AG04450 (cell line): ENCODE measurements at places on chromosomes 7 and 10. TPM values are rescaled to one million over a fixed set of nuclear protein-coding genes. Genes with fewer than 3 reads are reported as not detected.

ZNF736 gene
- 4.9 and 5.1 TPM in 2 replicates for polyA plus RNA-seq

TMEM176B gene
- 2.4 and 3.1 TPM in 2 replicates for polyA plus RNA-seq

HECTD2 gene
- 8.5 and 13.0 TPM in 2 replicates for polyA plus RNA-seq

NRAP gene
- polyA plus RNA-seq: not detected in 2 replicates

CPVL gene
- not detected in 2 replicates for polyA plus RNA-seq

DNTT gene
- not detected in 2 replicates for polyA plus RNA-seq

UPK3B gene
- not detected in 2 replicates for polyA plus RNA-seq

CLIP2 gene
- polyA plus RNA-seq: 7.2 and 11.9 TPM in 2 replicates

PTF1A gene
- not detected in 2 replicates for polyA plus RNA-seq

CFAP58 gene
- polyA plus RNA-seq: 0.35 and 0.51 TPM in 2 replicates

GIMAP5 gene
- polyA plus RNA-seq: not detected in 2 replicates

MALSU1 gene
- 66.8 and 82.2 TPM in 2 replicates for polyA plus RNA-seq

TCAF2 gene
- polyA plus RNA-seq: 2.5 and 2.6 TPM in 2 replicates

OGDHL gene
- polyA plus RNA-seq: 0.19 and 0.20 TPM in 2 replicates

RPEL1 gene
- polyA plus RNA-seq: 0.15 and 0.20 TPM in 2 replicates

VSTM4 gene
- polyA plus RNA-seq: 3.6 and 3.9 TPM in 2 replicates

HOXA7 gene
- polyA plus RNA-seq: 5.1 and 5.3 TPM in 2 replicates

ECHDC3 gene
- 1.3 and 1.5 TPM in 2 replicates for polyA plus RNA-seq

FBXO24 gene
- 0.29 and 0.33 TPM in 2 replicates for polyA plus RNA-seq

HECW1 gene
- polyA plus RNA-seq: 2.6 and 3.2 TPM in 2 replicates

BLNK gene
- not detected in 2 replicates for polyA plus RNA-seq

METTL2B gene
- polyA plus RNA-seq: 22.1 and 25.9 TPM in 2 replicates

LRRN3 gene
- 8.3 and 12.0 TPM in 2 replicates for polyA plus RNA-seq

SHTN1 gene
- 6.7 and 9.9 TPM in 2 replicates for polyA plus RNA-seq

YAE1 gene
- polyA plus RNA-seq: 38.5 and 49.0 TPM in 2 replicates

PLCE1 gene
- polyA plus RNA-seq: 2.0 and 2.2 TPM in 2 replicates

CYP3A7 gene
- 0.17 and 0.36 TPM in 2 replicates for polyA plus RNA-seq

TBX20 gene
- polyA plus RNA-seq: not detected in 2 replicates

TMEM72 gene
- polyA plus RNA-seq: not detected in 2 replicates

KMT2C gene
- polyA plus RNA-seq: 14.5 and 16.7 TPM in 2 replicates

LRIT1 gene
- not detected in 2 replicates for polyA plus RNA-seq

WAPL gene
- 20.0 and 24.5 TPM in 2 replicates for polyA plus RNA-seq

UCN3 gene
- polyA plus RNA-seq: not detected in 2 replicates

EPDR1 gene
- polyA plus RNA-seq: 0.20 TPM in 1 of 2 replicates, not detected in the other

VGF gene
- polyA plus RNA-seq: 0.16 and 0.38 TPM in 2 replicates

FBXL13 gene
- 0.79 and 0.95 TPM in 2 replicates for polyA plus RNA-seq

IGF2BP3 gene
- polyA plus RNA-seq: 78.5 and 98.2 TPM in 2 replicates

ZNF394 gene
- 9.4 TPM in 2 replicates for polyA plus RNA-seq

NPSR1 gene
- polyA plus RNA-seq: not detected in 2 replicates

RELN gene
- polyA plus RNA-seq: 6.0 and 7.6 TPM in 2 replicates

CLCN1 gene
- polyA plus RNA-seq: not detected in 2 replicates

ZKSCAN1 gene
- 36.8 and 42.7 TPM in 2 replicates for polyA plus RNA-seq

CALML3 gene
- not detected in 2 replicates for polyA plus RNA-seq

SPDYE1 gene
- polyA plus RNA-seq: not detected in 2 replicates

SFRP4 gene
- polyA plus RNA-seq: 0.04 TPM in 1 of 2 replicates, not detected in the other

C10orf90 gene
- 0.10 and 0.12 TPM in 2 replicates for polyA plus RNA-seq
